Stimulated activated CD8-positive, alpha-beta memory T cell treated with anti-CD3 and anti-CD28 coated beads, Interleukin-15, amount 100 ng/mL, for 24 hours (primary cell): ENCODE measurements at places on chromosomes 6 and 20.

DNA sequence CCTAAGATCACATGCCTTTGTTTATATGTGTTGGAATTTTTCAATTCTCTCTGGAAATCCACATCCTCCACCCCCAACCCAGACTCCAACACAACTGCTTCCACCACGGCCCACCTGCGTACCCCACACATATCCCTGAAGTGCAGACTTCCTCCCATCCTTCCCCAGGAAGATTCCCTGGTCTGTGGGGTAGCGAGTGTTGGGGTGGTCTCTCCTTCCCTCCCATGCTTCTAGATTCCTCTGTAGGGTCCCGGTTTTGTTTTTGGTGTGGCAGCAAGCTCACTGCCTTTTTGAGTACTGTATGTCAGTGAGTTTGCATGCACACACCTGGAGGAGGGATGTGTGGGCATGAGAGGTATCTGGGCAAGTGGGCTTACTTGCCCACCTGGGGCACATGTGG lies 127.6 kb downstream of the MRPL14 start:
- DNase-seq: no peak

GRCh38 chr6:46605091-46605797 lies 47.4 kb downstream of the CYP39A1 start:
- no peak for DNase-seq

GRCh38 chr6:134593024-134593423 lies 275.1 kb upstream of the SGK1 start:
- no peak for DNase-seq

- no peak for DNase-seq
Measured at GRCh38 chr6:16700202-16700915, 60.9 kb downstream of the ATXN1 start.

- DNase-seq: no peak
Measured at GRCh38 chr6:167474171-167474570, 149.3 kb downstream of the TTLL2 start.

DNA sequence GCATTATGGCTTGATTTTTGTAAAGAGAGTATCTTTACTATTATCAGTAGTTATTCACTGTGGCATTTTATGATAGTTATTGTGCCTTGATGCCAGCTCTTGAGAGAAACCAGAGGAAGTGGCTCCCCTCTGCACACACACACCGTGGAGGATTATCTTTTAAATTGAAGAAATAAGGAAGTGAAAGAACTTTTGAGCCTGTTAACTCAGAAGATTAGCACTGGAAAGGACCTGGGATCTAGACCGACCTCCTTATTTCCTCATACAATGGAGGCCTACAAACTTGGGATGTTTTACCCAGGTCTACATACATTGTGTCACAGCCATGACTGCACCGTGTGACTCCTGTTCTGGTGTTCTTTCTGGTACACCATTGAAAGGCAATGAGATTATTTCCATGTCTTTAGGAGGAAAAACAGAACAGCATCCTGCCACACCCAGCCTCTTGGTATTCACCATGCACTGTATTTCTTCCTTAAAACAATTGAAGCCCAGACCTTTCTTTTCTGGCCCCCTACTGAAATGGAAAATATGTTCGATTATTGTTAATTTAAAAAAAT lies 40.6 kb downstream of the HECA start:
- no peak for DNase-seq

- no peak for DNase-seq
Measured at GRCh38 chr20:24056491-24056890, 67.9 kb upstream of the GGTLC1 start.
